ENCODE measurements at places on chromosomes 2 and 18.

GRCh38 chr18:11454040-11454439 is 155.4 kb upstream of the SLC35G4 start:
- no peak for DNase-seq

DNA sequence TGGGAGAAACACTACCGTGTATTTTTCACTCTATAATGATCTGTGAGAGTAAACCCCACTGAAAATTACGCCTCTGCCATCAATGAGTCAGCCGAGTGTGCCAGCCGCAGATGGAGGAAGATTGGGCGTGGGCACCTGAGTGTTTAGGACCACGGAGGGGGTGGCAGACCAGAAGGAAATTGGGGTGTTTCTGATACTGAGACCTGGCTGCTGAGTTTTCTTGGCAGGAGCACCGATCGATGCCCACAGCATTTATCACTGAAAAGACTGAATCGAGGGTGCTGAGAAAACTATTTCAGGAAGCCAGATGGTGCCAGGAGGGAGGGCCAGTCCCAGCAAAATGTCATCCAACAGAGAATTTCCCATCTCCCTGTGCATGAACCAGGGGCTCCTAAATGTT is 91.9 kb upstream of the TPO start:
- DNase-seq = no peak

GRCh38 chr2:240162032-240162431 is 21.6 kb upstream of the OTOS start:
- DNase-seq = no peak

DNA sequence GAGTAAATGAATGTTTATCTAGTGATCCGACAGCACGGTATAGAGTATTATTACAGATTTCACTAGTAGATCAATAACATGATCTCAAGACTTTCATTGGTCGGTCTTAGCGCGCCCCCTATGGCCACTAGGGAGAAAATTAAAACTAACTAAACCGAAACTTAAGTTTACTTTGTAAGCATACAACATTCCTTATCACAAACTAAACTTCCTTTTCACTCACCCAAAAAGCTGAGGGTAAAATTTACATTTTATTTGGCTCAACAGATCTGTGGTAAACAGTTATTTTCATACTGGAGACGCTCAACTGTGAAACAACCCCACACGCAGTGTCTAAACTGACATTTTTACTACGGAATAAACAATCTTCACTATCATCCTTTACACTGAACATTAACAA is 215.6 kb upstream of the MAP2 start:
- DNase-seq = no peak

- no peak for DNase-seq
Observed at GRCh38 chr2:67544286-67544685, 147.2 kb downstream of the ETAA1 start.

DNA sequence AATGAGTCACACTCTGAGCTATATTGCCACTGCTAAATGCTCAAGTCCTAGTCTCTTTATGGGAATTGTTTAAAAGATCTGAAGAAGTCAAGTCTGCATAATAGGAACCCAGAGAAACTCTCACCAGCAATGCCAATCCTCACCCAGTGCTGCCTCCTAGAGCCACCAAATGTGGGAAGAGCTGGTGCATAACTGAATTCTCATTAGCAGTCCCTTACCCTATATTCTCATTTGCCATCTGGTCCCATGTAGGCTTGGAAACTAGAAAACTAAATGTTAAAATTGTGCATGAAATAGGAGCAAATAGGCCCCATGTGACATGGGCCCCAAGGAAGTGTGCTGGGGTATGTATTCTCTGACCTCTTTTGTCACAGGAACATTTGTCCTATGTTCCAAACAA is 224.4 kb upstream of the SMAD2 start:
- no peak for DNase-seq

GRCh38 chr2:60926741-60927552 is 45.6 kb downstream of the REL start:
- DNase-seq = no peak

- DNase-seq = no peak
Observed at GRCh38 chr18:42559069-42559690, 556.3 kb downstream of the RIT2 start.

All from CD4-positive, alpha-beta T cell treated with Interleukin-6 for 4 hours (primary cell).